ENCODE measurements at places on chromosomes 13 and 19.

DNA sequence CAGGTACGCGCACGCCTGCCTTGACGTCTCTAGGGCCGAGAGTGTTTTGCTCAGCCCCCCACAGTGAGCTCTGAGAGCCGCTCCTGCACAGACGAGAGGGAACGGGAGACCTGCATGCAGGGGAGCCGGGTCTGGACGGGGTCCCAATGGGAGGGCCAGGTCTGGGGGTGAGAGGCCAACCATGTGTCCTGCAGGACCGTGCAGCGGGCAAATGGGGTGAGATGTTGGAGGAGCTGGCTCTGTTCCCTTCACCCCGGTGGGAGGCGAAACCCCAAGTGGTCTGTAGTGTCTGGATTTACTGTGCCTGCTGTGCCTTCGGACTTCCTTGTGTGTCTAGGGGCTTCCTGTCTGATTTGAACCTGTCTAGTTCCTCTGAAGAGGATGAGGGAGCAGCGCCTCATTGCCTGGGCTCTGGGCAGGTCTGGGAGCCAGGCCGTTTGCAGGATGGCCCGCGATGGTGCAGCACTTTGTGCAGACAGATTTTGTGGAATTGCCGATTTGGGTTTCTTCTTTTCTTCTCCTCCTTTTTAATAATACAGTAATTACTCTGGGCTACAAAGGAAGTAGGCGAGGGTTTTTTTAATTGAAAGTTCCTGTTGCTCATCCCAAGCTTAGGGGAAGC is 2.1 kb downstream of the CSNK1G2 start:
- peak; percentile 12 for DNase-seq

DNA sequence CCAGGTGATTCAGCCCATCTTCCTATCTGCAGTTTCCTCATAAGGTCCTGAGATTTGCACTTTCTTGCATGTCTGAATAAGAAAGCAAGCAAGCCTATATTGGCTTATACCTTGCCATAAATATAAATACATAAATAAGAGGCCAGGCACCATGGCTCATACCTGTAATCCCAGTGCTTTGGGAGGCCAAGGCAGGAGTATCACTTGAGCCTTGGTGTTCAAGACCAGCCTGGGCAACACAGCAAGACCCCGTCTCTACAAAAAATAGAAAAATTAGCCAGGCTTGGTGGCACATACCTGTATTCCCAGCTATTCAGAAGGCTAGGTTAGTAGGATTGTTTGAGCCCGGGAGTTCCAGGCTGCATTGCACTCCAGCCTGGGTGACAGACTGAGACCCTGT is 5.5 kb upstream of the GPATCH1 start:
- DNase-seq: no peak

- DNase-seq: no peak
These were observed 189.5 kb upstream of the UFM1 start for GRCh38 chr13:38160131-38160530.

DNA sequence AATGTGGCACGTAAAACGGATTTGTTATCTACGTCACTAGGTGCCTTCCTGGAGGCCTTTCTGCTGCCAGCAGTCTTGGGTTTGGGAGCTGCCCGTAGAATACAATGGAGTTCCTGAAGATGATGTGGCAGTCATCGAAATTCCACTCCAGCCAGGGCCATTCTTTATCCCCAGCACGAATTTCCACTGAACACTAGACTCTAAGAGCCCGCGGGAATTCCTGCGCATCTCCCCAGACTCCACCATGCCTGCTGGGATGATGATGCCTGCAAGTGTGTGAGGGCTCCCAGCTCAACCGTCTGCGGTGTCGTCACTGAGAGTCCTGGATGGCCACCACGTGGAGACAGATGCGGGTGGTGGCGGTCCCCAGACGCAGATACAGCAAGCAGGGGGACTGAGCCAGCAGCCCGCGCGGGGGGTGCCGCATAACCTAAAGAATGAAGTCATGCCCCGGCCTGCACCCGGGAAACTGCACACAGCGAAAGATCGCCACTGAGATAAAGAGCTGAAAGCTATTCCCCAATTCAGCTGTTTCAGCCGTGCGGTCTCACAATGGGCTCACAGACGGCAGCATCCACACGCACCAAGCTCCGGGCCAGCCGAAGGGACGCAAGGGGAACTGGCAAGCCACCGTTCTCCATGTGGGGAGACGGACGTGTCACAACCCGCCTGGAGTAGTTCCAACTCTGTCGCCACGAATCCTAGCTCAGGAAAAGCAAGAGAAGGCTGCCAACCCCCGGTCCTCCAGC is 41.1 kb downstream of the COL4A1 start:
- DNase-seq: no peak
